OCI-LY7 (cell line): ENCODE measurements at places on chromosomes 2 and 18. TPM values are rescaled to one million over a fixed set of nuclear protein-coding genes. Genes with fewer than 3 reads are reported as not detected.
A peak's percentile ranks its signal among the peaks of the same experiment; 100 is the strongest.

MDH1B gene
- 0.19 and 0.37 TPM in 2 replicates for total RNA-seq

KIAA2012 gene
- total RNA-seq = not detected in 2 replicates

AQP12A gene
- total RNA-seq = not detected in 2 replicates

MYCN gene
- not detected in 2 replicates for total RNA-seq

ALPP gene
- total RNA-seq = not detected in 2 replicates

PRKAG3 gene
- not detected in 2 replicates for total RNA-seq

PIAS2 gene
- total RNA-seq = 27.9 and 35.7 TPM in 2 replicates

HOXD11 gene
- not detected in 2 replicates for total RNA-seq

SP140 gene
- 4.4 and 6.4 TPM in 2 replicates for total RNA-seq

G6PC2 gene
- not detected in 2 replicates for total RNA-seq

IL1RL1 gene
- not detected in 2 replicates for total RNA-seq

FN1 gene
- total RNA-seq = 1.2 and 1.3 TPM in 2 replicates

ZNF519 gene
- 52.7 and 64.4 TPM in 2 replicates for total RNA-seq

ST8SIA5 gene
- not detected in 2 replicates for total RNA-seq

IL36G gene
- total RNA-seq = not detected in 2 replicates

ERFE gene
- 7.6 and 10.2 TPM in 2 replicates for total RNA-seq

SLC9A4 gene
- total RNA-seq = 0.10 and 0.22 TPM in 2 replicates

INO80C gene
- 9.5 and 10.3 TPM in 2 replicates for total RNA-seq

CRYGD gene
- total RNA-seq = not detected in 2 replicates

DAPL1 gene
- not detected in 2 replicates for total RNA-seq

AGXT gene
- total RNA-seq = not detected in 2 replicates

CHRNG gene
- not detected in 2 replicates for total RNA-seq

C1GALT1C1L gene
- total RNA-seq = not detected in 2 replicates

CNTNAP5 gene
- not detected in 2 replicates for total RNA-seq

PDE1A gene
- not detected in 2 replicates for total RNA-seq

SLC9A2 gene
- not detected in 2 replicates for total RNA-seq

CYP26B1 gene
- not detected in 2 replicates for total RNA-seq

B3GNT7 gene
- 7.4 and 8.7 TPM in 2 replicates for total RNA-seq

GPR17 gene
- total RNA-seq = not detected in 2 replicates

DNA sequence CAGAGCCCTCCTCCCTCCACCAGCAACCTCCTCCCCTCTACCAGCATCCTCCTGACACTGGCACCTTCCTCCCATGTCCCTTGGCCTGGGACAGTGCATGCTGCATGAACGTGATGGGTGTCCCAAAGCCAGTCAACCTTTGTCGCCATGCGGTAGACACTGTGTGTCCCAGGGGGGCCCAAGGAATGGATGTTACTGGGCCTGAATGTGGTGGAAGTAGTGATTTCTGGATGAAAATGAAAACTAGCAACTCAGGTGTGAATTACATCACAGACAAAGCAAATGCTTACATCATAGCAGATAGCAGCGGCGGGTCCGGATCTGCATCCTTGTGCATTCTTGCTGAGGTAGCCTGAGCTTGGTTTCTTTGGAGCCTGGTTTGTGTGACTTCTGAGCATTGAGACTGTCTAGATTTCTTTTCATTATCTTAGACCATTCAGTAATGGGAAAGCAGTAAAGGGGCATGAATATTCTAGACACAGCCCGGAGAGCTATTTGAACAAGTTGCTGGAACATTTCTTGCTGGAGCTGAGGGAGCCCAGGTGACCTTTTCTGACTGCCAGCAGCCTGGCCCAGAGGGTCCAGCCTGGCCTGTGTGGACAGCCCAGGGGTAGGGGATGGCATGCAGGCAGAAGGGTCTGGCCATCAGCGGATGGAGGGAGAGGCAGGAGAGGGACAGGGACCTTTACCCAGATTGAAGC is 100.4 kb downstream of the FAM210A start:
- no peak for DNase-seq

DNA sequence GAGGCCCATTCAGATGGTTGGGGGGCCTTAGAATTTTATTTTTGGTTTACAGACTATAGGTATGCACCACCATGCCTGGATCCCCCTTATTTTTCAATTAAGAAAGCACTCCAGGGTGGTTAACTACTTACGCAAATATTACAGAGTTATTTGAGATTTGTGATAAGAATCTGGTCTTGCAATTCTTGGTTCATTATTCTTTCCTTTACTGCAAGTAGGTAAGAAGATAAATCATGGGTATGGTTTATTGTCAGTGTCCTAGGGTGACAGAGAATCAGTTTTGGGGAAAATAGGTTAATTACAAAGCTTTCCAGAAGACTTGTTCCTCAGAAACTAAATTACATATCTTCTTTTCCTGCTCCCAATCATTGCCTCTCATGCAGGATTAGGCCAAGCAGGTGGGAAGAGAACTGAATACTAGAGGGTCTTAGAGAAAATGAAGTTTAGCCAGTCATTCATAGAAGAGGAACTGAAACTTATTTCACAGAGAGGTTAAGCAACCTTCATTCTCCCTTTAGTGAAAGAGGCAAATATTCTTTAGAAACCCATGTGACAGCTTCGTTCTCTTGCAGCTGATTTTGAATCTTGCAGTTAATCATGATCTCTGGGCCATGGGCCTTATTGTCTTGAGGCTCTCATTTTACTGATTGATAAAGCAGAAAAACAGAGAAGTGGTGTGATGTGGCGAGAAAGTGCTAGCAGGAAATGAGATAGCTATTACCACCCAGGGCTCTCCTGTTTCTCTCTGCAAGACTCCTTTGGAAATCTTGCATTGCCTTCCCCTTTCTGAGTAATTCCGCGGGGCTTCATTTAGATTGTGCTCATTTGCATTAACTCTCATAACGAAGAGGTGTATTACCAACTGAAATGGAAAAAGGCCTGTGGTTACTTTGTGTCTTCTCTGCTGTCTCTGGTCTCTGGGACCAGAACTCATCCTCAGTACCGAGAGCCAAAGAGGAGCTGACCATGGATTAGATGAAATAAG is 44.8 kb upstream of the ARHGAP25 start:
- DNase-seq = peak; percentile 92

- DNase-seq = peak; percentile 31
Observed at GRCh38 chr2:59232394-59233165, 991.5 kb upstream of the FANCL start.

GRCh38 chr2:231170055-231170454 is 28.4 kb upstream of the ARMC9 start:
- no peak for DNase-seq

DNA sequence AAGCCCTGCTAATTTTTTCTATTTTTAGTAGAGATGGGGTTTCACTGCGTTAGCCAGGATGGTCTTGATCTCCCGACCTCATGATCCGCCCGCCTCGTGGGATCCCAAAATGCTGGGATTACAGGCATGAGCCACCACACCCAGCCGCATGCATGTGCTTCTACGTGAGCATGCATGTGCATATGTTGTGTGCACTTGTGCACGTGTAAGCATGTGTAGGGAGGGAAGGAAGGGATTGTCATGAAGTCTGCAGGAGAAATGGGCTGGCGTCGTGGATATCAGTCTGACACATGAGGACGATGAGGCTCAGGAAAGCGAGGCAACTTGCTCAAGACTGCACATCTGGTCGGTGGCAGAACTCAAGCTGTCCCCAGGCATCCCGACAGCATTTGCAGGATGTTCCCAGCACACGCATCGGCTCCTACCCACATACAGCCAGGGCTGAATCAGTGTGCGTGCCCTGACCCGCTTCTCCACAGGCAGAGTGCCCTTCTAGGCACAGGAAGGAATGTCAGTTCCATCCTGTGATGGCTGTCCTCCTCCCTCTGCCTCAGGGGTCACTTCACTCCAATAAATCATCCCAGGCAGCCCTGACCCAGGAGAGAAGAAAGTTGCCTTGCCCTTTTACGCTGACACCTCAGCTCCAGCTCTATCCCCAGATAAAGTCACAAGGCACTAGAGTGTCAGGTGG is 49.9 kb upstream of the SLC14A2 start:
- DNase-seq = no peak

- no peak for DNase-seq
Observed at GRCh38 chr2:241859436-241860183, 916 bp upstream of the PDCD1 start.

GRCh38 chr2:144183727-144184126 is 336.2 kb downstream of the ZEB2 start:
- peak; percentile 55 for DNase-seq

GRCh38 chr2:98568161-98568956 is 40.0 kb downstream of the COA5 start:
- DNase-seq = no peak

DNA sequence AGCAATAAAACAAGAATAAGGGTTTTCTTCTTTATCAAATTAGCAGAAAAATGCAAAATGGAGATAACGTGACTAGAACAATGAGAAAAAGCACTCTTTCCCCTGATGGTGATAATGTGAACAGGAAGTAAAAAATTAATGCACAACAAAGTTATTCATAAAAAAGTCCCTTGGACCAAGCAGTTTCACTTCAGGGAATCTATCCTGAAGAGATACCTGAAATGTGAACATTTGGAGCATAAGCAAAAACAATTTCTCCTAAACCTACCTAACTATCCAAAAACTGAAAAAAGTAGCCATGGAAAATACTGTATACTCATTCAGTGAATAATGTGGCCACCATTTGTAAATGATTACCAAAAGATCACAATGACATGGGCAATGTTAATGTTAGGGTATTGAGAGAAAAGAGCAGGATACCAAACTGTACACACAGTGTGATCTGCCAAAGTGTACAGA is 48.7 kb downstream of the TRIP12 start:
- DNase-seq = no peak

- DNase-seq = no peak
Observed at GRCh38 chr18:2901423-2901985, 54.7 kb downstream of the EMILIN2 start.

- no peak for DNase-seq
Observed at GRCh38 chr18:74604774-74605173, 7.1 kb downstream of the ZNF407 start.

- no peak for DNase-seq
Observed at GRCh38 chr2:153101187-153101586, 377.4 kb downstream of the RPRM start.

DNA sequence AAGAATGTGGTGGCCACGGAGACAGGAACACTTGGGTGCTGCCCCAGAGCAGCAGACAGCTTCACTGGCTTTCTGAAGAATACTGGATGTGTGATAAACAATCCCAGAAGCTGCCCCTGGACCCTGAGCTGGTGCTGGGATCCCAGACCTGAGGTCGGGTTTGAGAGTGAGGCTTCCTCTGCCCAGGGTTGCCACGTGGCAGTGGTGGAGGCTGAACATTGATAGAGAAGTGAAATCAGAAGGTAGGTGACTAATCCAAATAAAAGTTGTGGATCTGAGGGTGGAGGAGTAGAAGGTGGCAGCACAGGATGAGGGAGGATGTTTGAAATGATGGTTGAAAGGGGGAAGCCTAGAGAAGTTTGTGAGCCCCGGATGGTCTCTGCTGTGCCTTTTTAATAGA is 64.0 kb downstream of the FMNL2 start:
- DNase-seq = no peak

GRCh38 chr2:46470114-46470628 is 9.2 kb upstream of the TMEM247 start:
- DNase-seq = no peak

GRCh38 chr2:26457695-26458364 is 20.1 kb downstream of the OTOF start:
- DNase-seq = no peak

- no peak for DNase-seq
Observed at GRCh38 chr2:46120792-46121555, 176.2 kb upstream of the EPAS1 start.

GRCh38 chr2:74585406-74586185 is 31.1 kb downstream of the DOK1 start:
- peak; percentile 22 for DNase-seq

GRCh38 chr2:35960596-35960995 is 395.0 kb upstream of the CRIM1 start:
- no peak for DNase-seq

DNA sequence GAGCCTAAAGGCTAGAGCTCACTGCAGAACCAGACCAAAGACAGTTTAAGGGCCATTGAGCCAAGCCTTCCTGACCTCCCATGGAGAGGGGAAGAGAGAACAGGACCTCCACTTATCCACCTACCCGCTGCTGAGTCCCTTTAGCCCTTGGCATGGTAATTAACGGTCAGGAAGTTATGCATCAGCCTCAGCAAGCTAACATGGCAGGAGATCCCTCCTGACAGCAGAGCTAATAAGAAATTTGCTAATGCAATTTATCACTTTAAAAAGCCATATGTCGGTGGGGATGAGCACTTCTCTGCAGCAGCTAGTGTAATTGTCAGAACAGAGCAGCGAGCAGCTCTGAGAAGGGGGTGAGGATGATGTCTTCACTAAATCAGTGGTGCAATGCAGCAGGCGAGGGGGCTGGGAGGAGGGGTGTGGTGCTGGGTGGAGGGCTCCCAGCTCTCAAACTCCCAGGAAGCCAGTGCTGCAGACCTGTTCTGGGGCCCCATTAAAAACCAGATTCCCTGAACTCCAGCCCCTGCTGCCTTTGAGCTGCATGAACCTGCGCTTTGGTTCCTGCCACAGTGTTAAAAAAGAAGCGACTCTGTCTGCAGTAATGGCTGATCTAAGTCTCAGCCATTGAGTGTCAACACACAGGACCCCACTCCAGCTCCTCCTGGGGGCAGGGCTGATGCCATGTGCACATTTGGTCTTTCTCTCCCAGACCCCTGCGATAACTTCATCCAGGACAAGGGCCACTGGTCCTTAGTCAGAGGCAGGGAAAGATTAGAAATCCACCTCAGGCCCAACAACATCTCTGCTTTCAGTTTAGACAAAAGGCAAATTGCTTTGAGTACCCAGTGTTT is 84.2 kb upstream of the STPG4 start:
- DNase-seq = no peak

- DNase-seq = no peak
Observed at GRCh38 chr2:99380376-99381010, 43.3 kb downstream of the EIF5B start.

GRCh38 chr2:222228054-222228453 is 70.7 kb downstream of the PAX3 start:
- DNase-seq = no peak

GRCh38 chr2:227325839-227326195 is 766 bp downstream of the MFF start:
- peak; percentile 26 for DNase-seq

DNA sequence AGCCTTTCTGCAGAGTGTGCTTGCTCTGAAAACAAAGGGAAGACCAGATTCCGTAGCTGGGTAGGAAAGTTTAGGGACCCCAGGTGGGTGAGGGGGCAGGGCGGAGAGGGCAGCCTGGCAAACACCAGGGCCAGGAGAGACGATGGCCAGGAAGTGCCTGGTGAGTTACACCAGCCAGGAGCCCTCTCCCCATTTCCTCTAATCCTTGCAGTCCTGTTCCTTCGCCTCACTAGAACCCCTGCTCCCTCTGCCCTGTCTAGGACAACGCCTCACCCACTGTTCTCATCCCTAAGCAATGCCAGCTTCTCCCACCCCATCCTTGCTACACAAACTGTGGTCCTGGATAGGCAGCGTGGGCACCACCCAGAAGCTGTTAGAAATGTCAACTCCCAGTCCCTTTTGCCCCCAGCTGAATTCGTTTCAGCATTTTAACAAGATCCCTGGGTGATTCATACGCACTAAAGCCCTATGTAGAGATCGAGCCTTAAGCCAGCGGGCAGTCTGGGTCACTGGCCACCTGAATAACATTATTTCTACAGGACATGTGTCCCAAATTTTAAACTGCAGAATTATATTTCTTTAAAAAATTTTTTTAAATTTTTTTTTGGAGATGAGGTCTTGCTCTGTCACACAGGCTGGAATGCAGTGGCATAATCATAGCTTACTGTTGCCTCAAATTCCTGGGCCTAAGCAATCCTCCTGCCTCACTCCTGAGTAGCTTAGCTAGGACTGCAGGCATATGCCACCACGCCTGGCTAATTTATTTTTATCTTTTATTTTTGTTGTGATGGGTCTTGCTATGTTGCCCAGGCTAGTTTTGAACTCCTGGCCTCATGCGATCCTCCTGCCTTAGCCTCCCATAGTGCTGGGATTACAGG is 10.9 kb downstream of the WIPF1 start:
- DNase-seq = no peak

- DNase-seq = no peak
Observed at GRCh38 chr2:108349571-108349928, 28.2 kb upstream of the SULT1C4 start.
